ENCODE measurements at places on chromosomes 6 and 20.

DNA sequence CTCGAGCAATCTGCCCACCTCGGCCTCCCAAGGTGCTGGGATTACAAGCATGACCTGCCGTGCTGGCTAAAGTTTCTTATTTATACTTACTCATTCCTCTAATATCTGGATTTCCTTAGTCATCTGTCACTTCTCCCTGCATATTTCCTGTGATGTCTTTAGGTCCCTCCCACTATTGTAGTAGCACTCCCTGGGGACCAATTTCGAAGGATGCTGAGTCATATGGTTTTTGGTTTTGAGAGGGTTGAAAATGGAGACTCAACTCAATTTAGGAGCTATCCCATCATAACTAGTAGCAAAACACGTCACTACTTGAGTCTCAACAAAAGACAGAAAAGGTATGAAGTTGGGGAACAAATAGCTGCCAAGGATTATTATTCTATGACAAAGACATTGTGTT, 20.2 kb downstream of the MCUR1 start:
- H3K36me3 ChIP-seq = peaks cover 55% of the 10 kb centered on the region
- H3K27ac ChIP-seq = no peak overlapping the region
- peak; percentile 73 for DNase-seq
- H3K27me3 ChIP-seq = no peaks in the 10 kb centered on the region
- peaks cover 5% of the 10 kb centered on the region for H3K4me1 ChIP-seq
- H3K4me3 ChIP-seq = no peak overlapping the region

GRCh38 chr20:25126204-25127029, 44.5 kb upstream of the VSX1 start:
- H3K27ac ChIP-seq = no peak overlapping the region
- no peak overlapping the region for H3K4me3 ChIP-seq
- peaks cover 12% of the 10 kb centered on the region for H3K27me3 ChIP-seq
- DNase-seq = no peak

DNA sequence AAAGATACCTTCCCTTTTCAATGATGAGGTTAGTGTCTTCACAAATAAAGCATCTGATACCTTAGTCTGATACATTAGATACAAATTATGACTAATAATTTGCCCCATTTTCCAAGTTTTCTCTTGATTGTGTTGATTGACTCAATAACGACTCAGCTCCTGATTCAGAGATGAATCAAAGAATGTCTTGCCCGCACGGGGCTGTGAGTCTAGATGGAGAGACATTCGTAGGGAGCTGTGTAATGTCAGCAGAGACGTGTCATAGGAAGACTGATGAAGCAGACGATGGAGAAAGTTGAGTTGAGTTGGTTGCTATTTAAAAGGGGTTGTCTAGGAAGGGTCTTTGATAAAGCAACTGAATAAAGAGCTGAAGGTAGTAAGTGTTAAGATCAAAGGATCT, 78.2 kb downstream of the TSHZ2 start:
- no peak for DNase-seq
- no peaks in the 10 kb centered on the region for H3K27me3 ChIP-seq
- H3K27ac ChIP-seq = no peak overlapping the region
- no peaks in the 10 kb centered on the region for H3K4me1 ChIP-seq
- no peaks in the 10 kb centered on the region for H3K36me3 ChIP-seq
- H3K4me3 ChIP-seq = no peak overlapping the region

GRCh38 chr6:8436966-8437365, 1.6 kb upstream of the SLC35B3 start:
- no peaks in the 10 kb centered on the region for H3K27me3 ChIP-seq
- peaks cover 18% of the 10 kb centered on the region for H3K4me1 ChIP-seq
- no peak for DNase-seq
- H3K4me3 ChIP-seq = no peak overlapping the region
- H3K36me3 ChIP-seq = peaks cover 7% of the 10 kb centered on the region

- no peaks in the 10 kb centered on the region for H3K36me3 ChIP-seq
- no peaks in the 10 kb centered on the region for H3K27me3 ChIP-seq
- peak; percentile 33 for DNase-seq
- no peak overlapping the region for H3K4me3 ChIP-seq
- H3K4me1 ChIP-seq = peaks cover 28% of the 10 kb centered on the region
- H3K27ac ChIP-seq = no peak overlapping the region
Observed at GRCh38 chr20:39822667-39823066, 860.5 kb downstream of the DHX35 start.

DNA sequence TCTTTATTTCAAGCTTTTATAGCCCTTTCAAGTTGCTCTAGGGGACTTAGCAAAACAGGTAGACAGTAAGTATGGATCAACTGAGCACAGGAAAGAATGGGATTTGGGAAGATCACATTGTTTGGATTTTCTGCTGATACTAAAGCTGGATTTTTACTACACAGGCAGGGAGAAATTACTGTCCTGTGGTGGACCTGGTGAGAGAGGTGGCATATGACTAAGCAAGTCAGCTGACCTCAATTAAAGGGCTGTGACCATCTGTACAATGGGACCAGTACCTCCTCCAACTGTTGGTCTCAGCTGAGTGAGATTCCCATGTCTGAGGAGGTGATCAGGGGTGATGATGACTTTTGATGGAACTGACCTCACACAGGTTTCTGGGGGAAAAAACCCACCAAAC, 28.0 kb downstream of the RREB1 start:
- no peak overlapping the region for H3K4me3 ChIP-seq
- peaks cover 16% of the 10 kb centered on the region for H3K4me1 ChIP-seq
- no peaks in the 10 kb centered on the region for H3K27me3 ChIP-seq
- H3K36me3 ChIP-seq = peaks cover 15% of the 10 kb centered on the region
- no peak for DNase-seq

DNA sequence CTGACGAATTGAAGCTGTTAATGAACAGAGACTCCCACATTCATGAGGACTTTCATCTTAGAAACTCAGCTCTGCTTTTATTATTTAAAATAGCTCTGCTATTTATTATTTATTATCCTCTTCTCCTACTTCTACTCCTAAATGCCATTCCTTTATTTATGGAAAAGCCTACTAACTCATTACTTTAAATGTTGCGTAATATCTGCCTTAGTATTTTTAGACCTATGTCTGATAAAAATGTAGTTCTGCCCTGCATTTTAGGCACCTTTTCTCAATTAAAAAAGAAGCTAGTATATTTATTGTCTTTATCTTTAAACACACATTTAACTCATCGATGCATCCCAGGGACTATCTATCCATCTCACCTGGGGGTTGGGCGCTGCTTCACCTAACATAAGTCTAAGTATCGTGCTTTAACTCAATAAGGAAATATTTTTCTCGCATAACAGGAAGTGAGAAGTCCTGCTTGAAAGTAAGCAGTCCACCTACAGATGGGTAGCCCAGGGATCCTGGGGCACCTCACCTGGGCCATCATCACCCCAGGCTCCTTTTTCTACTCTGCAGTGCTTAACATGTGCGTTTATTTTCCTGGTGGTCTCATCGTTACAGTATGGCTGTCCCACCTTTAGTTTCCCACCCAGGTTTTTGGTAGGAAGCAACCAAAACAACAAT, 31.3 kb upstream of the FAM184A start:
- no peaks in the 10 kb centered on the region for H3K4me1 ChIP-seq
- H3K27me3 ChIP-seq = no peaks in the 10 kb centered on the region
- DNase-seq = no peak
- no peaks in the 10 kb centered on the region for H3K36me3 ChIP-seq

- H3K27ac ChIP-seq = no peak overlapping the region
- H3K4me1 ChIP-seq = no peaks in the 10 kb centered on the region
- no peaks in the 10 kb centered on the region for H3K27me3 ChIP-seq
- H3K4me3 ChIP-seq = no peak overlapping the region
Observed at GRCh38 chr6:147859071-147859470, 350.6 kb downstream of the SAMD5 start.

DNA sequence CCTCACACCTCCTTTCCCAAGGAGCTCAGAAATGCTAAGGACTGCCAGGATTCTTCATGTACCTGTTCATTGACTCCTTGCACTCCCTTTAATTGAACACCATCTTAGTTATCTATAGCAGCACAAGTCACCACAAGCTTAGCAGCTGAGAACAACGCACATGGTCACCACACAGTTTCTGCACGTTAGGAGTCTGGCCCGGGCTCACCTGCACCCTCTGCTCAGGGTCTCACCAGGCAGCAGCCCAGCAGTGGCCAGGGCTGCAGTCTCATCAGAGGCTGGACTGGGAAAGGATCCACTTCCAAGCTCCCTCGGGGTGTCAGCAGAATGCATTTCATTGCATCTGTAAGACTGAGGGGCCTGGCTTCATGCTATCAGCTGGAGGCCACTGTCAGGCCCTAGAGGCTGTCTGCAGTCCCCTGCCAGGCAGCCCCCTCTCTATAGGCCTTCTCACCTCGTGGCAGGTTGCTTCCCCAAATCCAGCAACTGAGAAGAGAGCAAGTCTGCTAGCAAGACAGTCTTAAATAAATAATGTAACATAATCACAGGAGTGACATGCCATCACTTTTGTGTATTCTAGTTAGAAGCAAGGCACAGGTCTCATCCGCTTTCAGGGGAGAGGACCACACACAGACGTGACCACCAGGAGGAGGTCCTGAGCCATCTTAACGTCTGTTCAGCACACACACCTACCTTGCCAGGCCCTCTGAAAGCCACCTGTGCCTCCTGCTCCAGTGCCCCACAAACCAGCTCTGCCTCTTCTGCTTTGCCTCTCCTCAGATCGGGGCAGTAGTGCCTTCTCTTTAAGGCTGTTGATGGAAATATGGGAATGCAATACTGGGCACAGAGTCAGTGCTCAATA, 165.2 kb upstream of the CST7 start:
- no peak overlapping the region for H3K27ac ChIP-seq
- peaks cover 11% of the 10 kb centered on the region for H3K27me3 ChIP-seq
- no peak for DNase-seq
- no peaks in the 10 kb centered on the region for H3K4me1 ChIP-seq
- H3K4me3 ChIP-seq = no peak overlapping the region

DNA sequence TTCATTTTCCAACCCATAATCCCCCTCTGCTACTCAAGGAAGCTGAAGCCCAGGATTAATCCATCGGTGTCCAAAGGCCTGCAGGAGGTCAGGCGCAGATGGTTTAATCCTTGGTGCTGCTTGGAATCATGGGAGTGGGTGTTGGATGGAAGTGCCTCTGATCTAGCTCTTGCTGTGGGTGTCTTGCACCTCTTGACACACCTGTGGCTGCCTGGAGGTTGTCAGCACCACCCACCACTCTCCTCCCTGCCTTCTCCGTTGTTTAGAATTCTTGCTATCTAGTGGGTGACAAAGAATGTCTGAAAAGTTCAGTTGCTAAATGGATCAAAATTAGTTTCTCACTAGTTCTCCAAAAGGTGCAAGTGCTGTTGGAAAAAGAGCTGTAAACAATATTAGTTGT, 1074.4 kb upstream of the FLRT3 start:
- no peaks in the 10 kb centered on the region for H3K36me3 ChIP-seq
- DNase-seq = no peak
- no peaks in the 10 kb centered on the region for H3K4me1 ChIP-seq
- no peaks in the 10 kb centered on the region for H3K27me3 ChIP-seq
- H3K27ac ChIP-seq = no peak overlapping the region
- no peak overlapping the region for H3K4me3 ChIP-seq

- H3K4me3 ChIP-seq = no peak overlapping the region
- H3K27me3 ChIP-seq = no peaks in the 10 kb centered on the region
- DNase-seq = no peak
- H3K27ac ChIP-seq = no peak overlapping the region
- H3K36me3 ChIP-seq = no peaks in the 10 kb centered on the region
- H3K4me1 ChIP-seq = peaks cover 26% of the 10 kb centered on the region
Observed at GRCh38 chr20:10958279-10958678, 284.5 kb upstream of the JAG1 start.

- no peak overlapping the region for H3K27ac ChIP-seq
- no peak overlapping the region for H3K4me3 ChIP-seq
- no peaks in the 10 kb centered on the region for H3K4me1 ChIP-seq
Observed at GRCh38 chr6:151675746-151676459, 131.6 kb upstream of the ESR1 start.

DNA sequence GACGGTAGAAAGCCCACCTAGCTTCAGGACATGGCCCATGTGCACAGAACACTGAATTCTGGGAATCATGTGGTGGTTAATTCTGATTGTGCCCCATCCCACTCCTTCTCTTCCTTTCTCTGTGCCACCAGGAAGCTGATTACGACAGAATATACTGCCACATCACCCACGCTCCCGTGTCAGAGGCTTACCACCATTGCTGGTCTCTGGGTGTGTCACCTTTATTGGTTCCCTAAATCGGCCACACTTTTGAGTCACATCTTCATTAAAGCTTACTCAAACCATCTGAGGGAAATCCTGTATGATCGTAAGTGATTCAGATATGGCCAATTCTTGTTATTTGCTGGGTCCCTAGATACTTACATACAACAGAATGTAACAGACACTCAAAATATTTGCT, 3.1 kb downstream of the TRMT6 start:
- H3K4me1 ChIP-seq = peaks cover 30% of the 10 kb centered on the region
- peak overlapping the region; percentile 76 for H3K27ac ChIP-seq
- peak overlapping the region; percentile 22 for H3K4me3 ChIP-seq

- H3K4me1 ChIP-seq = no peaks in the 10 kb centered on the region
- no peak overlapping the region for H3K4me3 ChIP-seq
- H3K27me3 ChIP-seq = no peaks in the 10 kb centered on the region
- no peak overlapping the region for H3K27ac ChIP-seq
Observed at GRCh38 chr6:168096271-168096764, 17.3 kb upstream of the FRMD1 start.

DNA sequence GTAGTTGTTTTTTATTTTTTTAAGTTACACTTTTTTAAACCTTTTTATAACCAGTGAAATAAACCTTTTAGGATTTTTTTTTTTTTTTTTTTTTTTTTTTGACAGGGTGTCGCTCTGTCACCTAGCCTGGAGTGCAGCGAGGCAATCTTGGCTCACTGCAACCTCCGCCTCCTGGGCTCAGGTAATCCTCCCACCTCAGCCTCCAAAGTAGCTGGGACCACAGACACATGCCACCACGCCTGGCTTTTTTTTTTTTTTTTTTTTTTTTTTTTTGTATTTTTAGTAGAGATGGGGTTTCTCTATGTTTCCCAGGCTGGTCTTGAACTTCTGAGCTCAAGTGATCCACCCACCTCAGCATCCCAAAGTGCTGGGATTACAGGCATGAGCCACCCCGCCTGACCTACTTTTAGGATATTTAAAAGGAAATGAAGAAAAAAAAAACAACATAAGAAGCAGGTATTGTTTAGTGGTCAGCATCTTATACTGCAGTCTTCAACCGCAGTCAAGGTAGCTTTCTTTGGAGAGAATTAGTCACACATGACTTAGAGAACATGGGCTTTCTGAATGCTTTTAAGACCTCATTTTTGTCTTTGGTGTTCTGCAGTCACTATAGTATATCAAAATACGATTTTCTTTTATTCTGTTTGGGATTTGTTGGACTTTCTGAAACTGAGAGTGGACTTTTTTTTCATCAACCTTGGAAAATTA, 1.6 kb downstream of the POLR1H start:
- no peak overlapping the region for H3K27ac ChIP-seq
- DNase-seq = no peak
- H3K36me3 ChIP-seq = peaks cover 24% of the 10 kb centered on the region
- H3K4me1 ChIP-seq = peaks cover 21% of the 10 kb centered on the region

- no peak overlapping the region for H3K27ac ChIP-seq
- peaks cover 19% of the 10 kb centered on the region for H3K4me1 ChIP-seq
- no peaks in the 10 kb centered on the region for H3K27me3 ChIP-seq
Observed at GRCh38 chr6:1895721-1896120, 286.0 kb downstream of the FOXC1 start.
